ENCODE measurements at places on chromosomes 4 and X.

- no peak for DNase-seq
Observed at GRCh38 chr4:3720466-3720865, 45.7 kb upstream of the ADRA2C start.

DNA sequence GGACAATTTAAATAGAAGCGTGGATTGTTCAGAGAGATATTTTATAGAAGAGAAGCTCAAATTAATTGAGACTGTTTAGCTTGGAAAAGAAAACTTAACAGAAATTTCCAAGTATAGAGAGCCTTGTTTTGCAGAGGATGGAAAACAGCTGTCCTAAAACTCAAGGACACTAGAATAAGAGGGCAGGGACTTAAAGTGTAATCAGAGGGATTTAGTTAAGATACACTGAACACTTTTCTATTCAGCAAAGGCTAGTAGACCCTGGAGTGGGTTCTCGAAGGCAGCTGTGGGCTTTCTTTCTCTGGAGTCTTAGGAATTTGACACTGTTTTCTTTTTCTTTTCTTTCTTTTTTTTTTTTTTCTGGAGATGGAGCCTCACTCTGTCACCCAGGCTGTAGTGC, 92.7 kb upstream of the ARX start:
- DNase-seq, result no peak

DNA sequence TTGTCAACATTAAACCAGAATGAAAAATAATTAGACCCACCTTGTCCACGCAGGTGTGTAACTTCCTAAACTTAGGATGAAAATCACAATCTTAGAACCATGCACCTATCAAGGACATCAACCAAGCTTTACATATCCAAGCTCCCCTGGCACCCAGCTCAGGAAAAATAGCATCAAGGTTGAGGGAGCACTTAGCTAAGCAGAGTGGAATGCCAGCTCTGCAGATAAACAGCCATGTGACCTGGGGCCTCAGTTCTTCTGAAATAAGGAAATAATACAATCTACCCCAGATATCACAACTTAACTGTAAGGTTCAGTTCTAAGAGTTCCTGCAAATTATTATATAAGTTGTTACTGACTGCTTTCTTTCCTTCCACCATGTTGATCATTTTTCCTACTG, 64.7 kb downstream of the DHX15 start:
- no peak for DNase-seq

DNA sequence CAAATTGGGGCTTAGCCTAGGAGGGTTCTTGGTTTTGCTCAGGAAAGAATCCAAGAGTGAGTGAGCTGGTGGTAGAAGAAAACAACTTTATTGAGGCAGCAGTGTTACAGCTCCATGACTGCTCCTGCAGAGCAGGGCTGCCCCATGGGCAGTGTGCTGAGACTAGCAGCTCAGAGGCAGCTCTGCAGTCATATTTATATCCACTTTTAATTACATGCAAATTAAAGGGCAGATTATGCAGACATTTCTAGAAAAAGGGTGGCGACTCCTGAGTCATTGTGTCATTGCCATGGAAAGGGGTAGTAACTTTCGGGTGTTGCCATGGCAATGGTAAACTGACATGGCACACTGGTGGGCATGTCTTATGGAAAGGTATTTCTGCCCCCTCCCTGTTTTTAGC, 202.2 kb downstream of the CLCN4 start:
- no peak for DNase-seq

GRCh38 chr4:156111686-156112085, 158.0 kb upstream of the CTSO start:
- DNase-seq, result no peak

Measured in stimulated activated CD4-positive, alpha-beta T cell treated with anti-CD3 and anti-CD28 coated beads, Interleukin-4, amount 100 ng/mL, for 4 hours (primary cell).